Stimulated activated CD4-positive, alpha-beta T cell treated with anti-CD3 and anti-CD28 coated beads, Interleukin-1b, Interleukin-23, amount 100 ng/mL, for 24 hours (primary cell): ENCODE measurements at places on chromosomes 7 and 10.

DNA sequence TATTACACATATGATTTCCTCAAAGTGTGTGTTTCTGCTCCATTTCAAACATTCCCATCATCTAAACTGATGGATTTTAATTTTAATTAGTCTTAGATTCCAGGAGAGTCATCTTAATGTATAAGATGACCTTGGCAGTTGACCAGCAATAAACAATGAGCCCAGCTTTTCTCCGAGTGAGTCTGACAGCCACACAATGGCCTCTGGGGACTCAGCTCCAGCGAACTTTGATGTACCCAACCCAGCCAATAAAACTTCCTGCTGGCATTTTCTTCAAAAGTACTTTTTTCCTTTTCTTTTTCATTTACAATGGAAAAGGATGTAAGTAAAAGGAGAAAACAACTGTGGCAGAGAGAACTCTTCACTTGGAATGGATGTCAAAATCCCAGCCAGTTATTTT lies 139.1 kb upstream of the CTBP2 start:
- no peak for DNase-seq

DNA sequence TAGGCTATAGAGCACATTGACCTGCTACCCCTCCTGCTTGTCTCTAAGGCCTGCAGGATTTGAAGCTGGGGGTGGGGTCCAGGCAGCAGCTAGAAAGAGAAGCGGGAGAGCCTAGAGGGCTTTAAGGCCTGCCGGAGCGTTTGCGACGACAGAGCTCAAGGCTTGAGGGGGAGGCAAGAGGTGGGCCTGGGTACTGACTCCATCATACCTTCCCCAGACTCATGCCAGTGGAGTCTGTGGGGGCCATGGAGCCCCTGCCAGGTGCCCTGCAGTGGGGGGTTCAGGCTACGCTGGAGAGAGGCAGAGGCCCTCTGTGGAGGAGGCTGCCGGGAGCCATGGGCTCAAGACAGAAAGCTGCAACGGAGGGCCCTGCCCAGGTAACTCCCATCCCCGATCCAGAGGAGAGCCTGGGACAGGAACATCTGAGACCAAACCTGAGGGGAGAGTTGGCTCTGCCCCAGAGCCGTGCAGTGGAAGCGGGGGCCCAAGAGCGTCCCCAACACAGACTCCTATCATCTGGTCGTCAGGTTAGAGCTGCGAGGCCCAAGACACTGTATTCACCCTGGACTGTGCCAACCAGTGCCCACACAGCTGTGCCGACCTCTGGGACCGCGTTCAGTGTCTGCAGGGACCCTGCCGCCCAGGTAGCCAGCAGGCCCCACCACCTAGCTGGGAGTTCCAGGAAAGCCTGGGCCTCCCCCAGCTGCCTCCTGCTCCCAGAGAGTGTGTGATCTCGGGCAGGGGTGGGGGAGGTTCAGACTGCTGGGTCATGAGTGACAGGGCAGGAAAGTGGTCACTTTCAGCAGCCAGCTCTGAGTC lies 13.2 kb upstream of the ZNF862 start:
- DNase-seq: no peak

- DNase-seq: no peak
Observed at GRCh38 chr10:66784770-66785169, 141.1 kb upstream of the LRRTM3 start.

DNA sequence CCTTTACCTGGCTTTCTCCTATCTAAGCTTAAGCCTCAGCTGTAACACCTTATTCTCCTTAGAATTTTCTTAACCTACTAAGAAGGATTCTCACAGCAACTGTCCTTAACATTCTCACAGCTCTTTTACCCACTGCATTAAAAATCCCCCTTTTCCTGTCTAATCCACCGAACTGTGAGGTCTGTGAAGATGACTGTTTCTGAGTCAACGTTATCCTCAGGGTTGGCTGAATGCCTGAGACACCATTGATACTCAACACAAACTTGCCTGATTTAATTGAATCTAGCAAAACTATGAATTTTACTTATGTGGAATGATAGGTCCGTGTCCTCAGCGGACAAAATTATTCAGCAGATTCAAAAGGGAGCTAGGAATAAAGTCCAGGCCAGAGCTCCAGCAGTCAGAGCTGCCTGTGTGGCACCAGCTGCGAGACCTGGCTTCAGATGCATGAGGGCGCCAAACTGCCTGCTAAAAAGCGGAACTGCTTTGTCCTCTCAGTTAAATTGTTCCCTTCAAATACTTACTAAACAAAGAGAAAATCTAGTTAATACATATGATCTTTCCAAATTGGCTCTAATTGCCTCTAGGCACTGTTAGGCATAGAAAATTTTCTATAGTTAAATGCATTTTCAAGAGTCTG lies 33.4 kb upstream of the VWDE start:
- DNase-seq: no peak

DNA sequence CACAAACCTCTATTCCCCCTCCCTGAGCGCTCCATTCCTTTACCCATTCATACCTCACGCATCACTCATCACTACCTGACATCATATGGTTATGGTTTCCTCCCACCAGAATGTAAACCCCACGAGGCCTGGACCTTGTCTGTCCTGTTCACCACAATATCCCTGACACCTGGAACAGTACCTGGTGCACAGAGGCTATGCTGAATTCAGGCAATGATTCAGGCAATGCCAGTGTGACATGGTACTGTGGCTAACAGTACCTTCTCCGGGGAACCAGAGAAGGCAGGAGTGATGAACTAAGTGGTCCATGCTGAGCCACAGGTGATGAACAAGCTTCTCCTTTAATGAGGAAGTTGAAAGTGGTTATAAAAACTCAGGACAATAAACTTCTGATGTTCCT lies 202.5 kb upstream of the PLXNA4 start:
- DNase-seq: no peak
